ENCODE measurements at places on chromosomes 1 and 21. TPM values are rescaled to one million over a fixed set of nuclear protein-coding genes. Genes with fewer than 3 reads are reported as not detected.

Gene GRHL3
- 58.7 TPM for total RNA-seq

Gene PTGER3
- 17.7 TPM for total RNA-seq

Gene TSPEAR
- not detected for total RNA-seq

Gene COL9A2
- 7.1 TPM for total RNA-seq

Gene TNFSF18
- not detected for total RNA-seq

Gene CFAP74
- total RNA-seq, result not detected

DNA sequence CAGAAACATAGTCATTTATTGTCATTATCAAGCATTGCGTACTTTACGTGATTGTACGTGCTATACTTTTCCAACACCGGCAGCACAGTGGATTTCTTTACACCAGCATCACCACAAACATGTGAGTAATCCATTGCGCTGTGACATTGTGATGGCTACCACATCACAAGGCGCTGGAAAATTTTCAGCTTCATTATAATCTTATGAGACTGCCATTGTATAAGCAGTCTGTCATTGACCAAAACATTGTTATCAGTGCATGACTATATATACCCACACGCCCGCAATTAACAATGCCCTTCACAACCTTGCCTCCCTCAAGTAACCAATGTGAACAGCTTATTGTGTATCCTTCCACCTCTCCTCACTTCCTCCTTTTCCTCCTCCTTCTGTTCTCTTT lies 137.6 kb downstream of the ZZZ3 start:
- peaks cover 2% of the 10 kb centered on the region for H3K4me1 ChIP-seq
- no peaks in the 10 kb centered on the region for H3K27me3 ChIP-seq
- DNase-seq, result no peak
- H3K4me3 ChIP-seq, result no peak overlapping the region
- no peak overlapping the region for H3K27ac ChIP-seq
- H3K36me3 ChIP-seq, result no peaks in the 10 kb centered on the region

- no peaks in the 10 kb centered on the region for H3K36me3 ChIP-seq
- H3K4me3 ChIP-seq, result peak overlapping the region; percentile 34
- DNase-seq, result no peak
- H3K27me3 ChIP-seq, result no peaks in the 10 kb centered on the region
- H3K27ac ChIP-seq, result peak overlapping the region; percentile 76
- H3K4me1 ChIP-seq, result peaks cover 27% of the 10 kb centered on the region
Observed at GRCh38 chr1:27342391-27342777, 562 bp downstream of the SYTL1 start.

- no peak for DNase-seq
- H3K27ac ChIP-seq, result no peak overlapping the region
- H3K36me3 ChIP-seq, result no peaks in the 10 kb centered on the region
- no peak overlapping the region for H3K4me3 ChIP-seq
Observed at GRCh38 chr1:168443899-168444298, 99.9 kb downstream of the XCL2 start.

- no peak overlapping the region for H3K27ac ChIP-seq
- DNase-seq, result no peak
- H3K4me3 ChIP-seq, result no peak overlapping the region
- H3K36me3 ChIP-seq, result no peaks in the 10 kb centered on the region
Observed at GRCh38 chr1:99725996-99726395, 40.4 kb downstream of the FRRS1 start.

- no peaks in the 10 kb centered on the region for H3K36me3 ChIP-seq
- H3K4me1 ChIP-seq, result no peaks in the 10 kb centered on the region
- no peak overlapping the region for H3K4me3 ChIP-seq
- no peaks in the 10 kb centered on the region for H3K27me3 ChIP-seq
- no peak overlapping the region for H3K27ac ChIP-seq
Observed at GRCh38 chr1:146029117-146029516, 7.6 kb upstream of the HJV start.

DNA sequence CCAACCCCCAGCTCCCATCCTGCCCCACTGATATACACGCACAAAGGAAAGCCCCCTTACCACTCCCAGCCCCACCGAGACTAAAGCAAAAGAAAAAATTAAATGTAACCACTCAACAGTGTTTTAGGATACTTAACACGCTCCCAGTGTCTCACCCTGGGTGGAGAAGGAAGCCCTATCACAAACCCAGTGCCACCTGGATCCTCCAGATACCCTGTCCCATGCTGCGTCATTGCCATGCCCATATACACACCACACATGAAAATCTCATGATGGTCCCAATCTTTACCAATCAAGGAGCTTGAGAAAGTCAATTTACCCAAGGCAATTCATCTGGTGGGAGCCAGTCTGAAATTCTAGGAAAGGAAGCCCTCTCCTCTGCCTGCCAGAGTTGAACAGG lies 11.2 kb downstream of the KIAA1614 start:
- no peaks in the 10 kb centered on the region for H3K27me3 ChIP-seq
- H3K27ac ChIP-seq, result no peak overlapping the region
- H3K4me3 ChIP-seq, result no peak overlapping the region
- peaks cover 47% of the 10 kb centered on the region for H3K4me1 ChIP-seq
- DNase-seq, result no peak

GRCh38 chr1:113073479-113073950 lies 517 bp downstream of the LRIG2 start:
- peaks cover 34% of the 10 kb centered on the region for H3K4me1 ChIP-seq
- H3K36me3 ChIP-seq, result no peaks in the 10 kb centered on the region
- DNase-seq, result no peak
- peak overlapping the region; percentile 78 for H3K4me3 ChIP-seq
- no peaks in the 10 kb centered on the region for H3K27me3 ChIP-seq

GRCh38 chr1:58850636-58851035 lies 66.8 kb upstream of the JUN start:
- H3K4me1 ChIP-seq, result peaks cover 18% of the 10 kb centered on the region
- no peaks in the 10 kb centered on the region for H3K36me3 ChIP-seq
- H3K4me3 ChIP-seq, result no peak overlapping the region
- H3K27ac ChIP-seq, result no peak overlapping the region
- no peaks in the 10 kb centered on the region for H3K27me3 ChIP-seq
- no peak for DNase-seq

- peaks cover 14% of the 10 kb centered on the region for H3K27me3 ChIP-seq
- H3K4me1 ChIP-seq, result peaks cover 34% of the 10 kb centered on the region
Observed at GRCh38 chr1:213989002-213989855, 1.5 kb downstream of the PROX1 start.

GRCh38 chr1:8567146-8567545 lies 249.2 kb downstream of the SLC45A1 start:
- DNase-seq, result no peak
- no peak overlapping the region for H3K27ac ChIP-seq
- H3K4me3 ChIP-seq, result no peak overlapping the region

Data from vagina (tissue), 2 donors.